HFFc6 (cell line): ENCODE measurements at places on chromosomes 12 and 14.
A peak's percentile ranks its signal among the peaks of the same experiment; 100 is the strongest.

DNA sequence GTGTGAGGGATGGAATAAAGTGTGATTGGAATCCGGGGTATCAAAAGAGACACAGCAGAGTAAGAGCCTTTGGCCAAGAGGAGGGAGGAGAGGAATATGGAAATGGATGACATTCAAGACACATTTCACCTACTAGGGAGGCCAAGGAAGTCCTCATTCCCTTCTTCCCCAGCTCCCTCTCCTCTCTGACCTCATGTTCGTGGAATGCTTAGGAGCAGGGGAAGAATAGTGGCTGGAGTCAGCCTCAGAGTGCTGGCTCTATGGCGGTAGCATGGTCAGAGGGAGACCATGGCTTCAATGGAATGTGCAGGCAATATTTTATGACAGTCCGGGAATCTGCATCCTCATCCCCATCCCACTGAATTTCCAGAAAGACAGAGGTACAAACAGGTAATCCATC lies 196.6 kb downstream of the EGLN3 start:
- DNase-seq = peak; percentile 38

- no peak for DNase-seq
Measured at GRCh38 chr14:103312006-103312635, 21.9 kb upstream of the EIF5 start.

DNA sequence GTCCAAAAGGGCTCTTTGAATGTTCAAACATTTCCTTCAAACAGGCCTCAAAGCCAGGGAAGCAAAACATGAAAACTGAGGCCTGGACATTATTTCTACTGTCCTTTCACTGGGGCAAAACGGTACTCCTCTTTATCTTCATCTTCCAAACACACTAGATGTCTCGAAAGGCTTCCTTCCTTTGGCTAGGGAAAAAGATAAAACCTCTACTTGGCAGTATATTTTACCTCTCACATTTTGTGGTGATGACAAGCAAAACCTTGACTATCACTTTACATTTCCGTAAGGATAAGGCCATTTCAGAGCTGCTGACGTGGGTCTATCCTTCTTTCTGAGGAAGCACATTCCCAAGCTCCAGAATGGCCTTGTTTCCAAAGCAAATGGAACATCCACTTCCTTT lies 9.9 kb downstream of the STAB2 start:
- no peak for DNase-seq

DNA sequence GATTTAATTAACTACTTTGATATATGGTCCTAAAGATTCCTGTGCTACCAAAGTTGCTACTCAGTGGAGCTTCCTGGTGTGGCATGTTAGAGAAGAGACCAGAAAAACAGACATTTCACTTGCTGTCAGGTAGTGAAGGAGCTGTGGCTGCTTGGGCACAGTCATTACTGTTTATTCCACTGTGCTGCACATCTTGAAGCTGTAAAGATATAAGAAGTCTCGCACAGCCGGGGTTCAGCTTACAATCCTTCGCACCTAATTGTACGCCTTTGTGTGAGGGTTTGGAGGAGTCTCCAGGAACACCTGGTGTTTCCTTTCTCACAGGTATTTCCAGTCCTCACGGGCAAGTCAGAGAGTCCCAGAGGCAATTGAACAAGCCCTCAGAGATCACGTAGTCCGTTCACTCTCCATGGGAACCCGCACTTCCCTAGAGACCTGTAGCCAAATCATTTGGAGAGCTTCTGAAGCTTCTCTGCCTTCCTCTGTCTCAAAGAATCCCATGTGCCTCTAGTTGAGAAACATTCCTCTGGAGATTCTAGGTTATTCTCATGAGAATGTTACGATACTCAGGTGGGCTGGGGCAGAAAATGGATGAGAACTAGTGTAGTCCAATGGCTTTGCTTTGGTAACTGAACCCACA lies 4.1 kb downstream of the EVL start:
- no peak for DNase-seq

GRCh38 chr12:98373025-98373554 lies 142.3 kb upstream of the TMPO start:
- peak; percentile 52 for DNase-seq

GRCh38 chr12:19440019-19440858 lies 947 bp downstream of the AEBP2 start:
- no peak for DNase-seq

DNA sequence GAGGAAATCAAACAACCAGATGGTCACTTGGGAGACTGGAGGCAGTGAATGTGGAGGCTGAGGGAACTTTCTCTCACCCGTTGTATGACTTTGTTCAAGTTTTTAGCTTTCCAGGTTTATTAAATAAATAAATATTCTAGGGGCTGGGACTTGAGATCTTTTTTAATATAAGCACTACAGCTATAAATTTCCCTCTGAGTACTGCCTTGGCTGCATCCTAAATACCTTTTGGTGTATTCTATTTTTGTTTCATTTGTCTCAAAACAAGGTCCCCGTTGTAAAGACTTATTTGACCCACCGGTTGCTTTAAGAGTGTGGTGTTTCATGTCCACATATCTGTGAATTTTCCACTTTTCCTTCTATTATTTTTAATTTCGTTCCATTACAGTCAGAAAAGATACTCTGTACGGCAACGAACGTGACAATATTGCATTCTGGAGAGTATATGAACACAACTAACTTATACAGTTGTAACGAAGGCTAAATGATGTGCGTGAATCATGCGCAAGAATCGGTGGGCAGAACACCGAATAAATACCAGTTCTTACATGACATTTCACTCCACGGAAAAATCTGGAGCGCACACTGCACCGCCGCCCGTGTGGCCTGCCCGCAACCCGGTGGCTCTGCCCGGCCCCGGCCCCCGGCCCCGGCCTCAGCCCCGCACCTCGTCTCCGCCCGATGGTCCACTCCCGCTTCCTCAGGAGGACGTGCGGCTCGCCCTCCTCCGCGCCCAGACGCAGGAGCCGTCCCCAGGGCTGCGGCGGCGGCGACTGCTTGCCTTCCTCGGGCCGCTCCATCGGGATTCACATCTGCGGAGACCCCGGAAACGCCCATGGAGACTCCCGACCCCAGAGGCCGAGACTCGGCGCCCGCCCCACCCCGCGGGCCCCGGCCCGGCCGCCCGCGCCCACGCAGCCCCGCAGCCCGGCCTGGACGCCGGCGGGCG lies 602 bp downstream of the CHFR start:
- no peak for DNase-seq

GRCh38 chr14:75126679-75127473 lies at the start of gene NEK9:
TSS of gene NEK9 (minus strand) at chr14:75127048. CDS start at chr14:75126921, 127 bp downstream.
- DNase-seq = peak; percentile 82

DNA sequence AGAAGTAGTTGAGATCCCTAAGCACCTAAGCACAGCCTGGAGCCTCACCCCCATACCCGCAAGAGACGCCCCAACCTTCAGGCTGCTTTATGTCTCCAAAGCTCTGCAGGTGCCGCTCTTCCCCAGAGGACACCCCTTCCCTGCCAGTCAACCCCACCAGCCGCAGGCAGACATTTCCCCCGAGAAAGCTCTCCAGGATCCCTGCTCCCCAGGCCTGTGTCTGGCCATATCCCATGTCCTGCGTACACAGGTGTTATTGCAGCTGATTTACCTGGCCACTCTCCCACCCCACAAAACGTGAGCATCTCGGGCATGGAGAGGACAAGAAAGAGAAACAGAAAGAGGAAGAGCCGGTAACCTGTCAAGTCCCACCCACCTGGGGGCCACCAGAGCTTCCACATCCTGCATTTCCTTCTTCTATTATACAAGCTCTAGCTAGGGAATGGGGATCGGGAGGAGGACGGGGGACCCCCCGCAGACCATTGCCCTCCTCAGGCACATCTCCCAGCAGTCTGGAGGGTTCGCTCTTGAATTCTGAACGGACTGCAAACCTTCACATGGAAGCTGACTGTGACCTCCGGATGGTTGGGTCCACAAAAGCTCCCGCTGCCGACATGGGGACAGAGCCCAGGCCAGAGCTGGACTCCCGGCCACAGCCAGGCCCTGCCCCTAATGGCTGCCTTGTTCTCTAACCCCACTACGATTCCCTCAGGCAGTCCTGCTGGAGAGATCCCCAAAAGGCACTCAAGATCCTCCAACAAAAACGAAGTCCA lies 17.6 kb downstream of the CCDC88C start:
- no peak for DNase-seq

- no peak for DNase-seq
Measured at GRCh38 chr12:131231032-131231980, 277.6 kb downstream of the ADGRD1 start.

DNA sequence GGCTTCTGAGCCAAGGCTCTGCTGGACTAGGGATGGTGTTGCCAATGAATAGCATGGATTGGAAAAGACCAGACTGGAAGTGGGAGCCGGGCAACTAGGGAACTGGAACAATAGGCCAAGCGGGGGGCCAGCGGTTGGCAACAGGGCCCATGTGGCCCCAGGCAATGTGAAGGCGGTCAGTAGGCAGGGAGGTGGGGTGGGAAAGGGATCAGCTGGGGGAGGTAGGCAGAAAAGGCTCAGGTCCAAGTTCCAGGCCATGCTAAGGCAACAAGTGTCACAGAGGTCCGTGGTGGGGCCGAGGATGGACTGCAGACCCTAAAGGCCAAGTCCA lies 14.9 kb upstream of the MLXIP start:
- no peak for DNase-seq

- DNase-seq = no peak
Measured at GRCh38 chr12:13404111-13404628, 207.6 kb downstream of the EMP1 start.

- DNase-seq = no peak
Measured at GRCh38 chr12:122960193-122960569, 6.1 kb downstream of the ABCB9 start.

- DNase-seq = no peak
Measured at GRCh38 chr14:104220215-104221070, 82.1 kb downstream of the KIF26A start.

DNA sequence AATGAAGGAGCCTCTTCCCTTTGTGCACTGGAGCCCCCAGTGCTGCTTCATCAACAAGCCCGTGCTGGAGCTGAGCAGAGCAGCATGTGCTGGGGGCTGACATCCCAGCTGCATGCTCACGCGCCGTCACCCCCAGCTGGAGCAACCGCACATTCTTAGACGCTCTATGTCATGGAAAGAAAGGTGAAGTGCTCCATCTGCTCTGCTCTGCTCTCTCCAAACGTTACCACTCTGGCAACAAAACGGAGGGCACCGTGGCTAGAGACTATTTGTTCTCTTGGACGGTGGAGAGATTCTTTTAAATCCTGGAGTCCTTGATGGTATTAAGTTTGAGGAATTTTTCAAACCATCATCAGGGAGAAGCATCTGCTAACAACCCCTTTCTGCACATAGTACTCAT lies 208.4 kb downstream of the C12orf75 start:
- DNase-seq = peak; percentile 15

GRCh38 chr12:5186715-5187114 lies 143.0 kb downstream of the KCNA5 start:
- DNase-seq = no peak

GRCh38 chr12:21337959-21338744 lies 3.4 kb upstream of the SLCO1A2 start:
- DNase-seq = no peak

- no peak for DNase-seq
Measured at GRCh38 chr14:45716572-45716971, 463.6 kb upstream of the MIS18BP1 start.

DNA sequence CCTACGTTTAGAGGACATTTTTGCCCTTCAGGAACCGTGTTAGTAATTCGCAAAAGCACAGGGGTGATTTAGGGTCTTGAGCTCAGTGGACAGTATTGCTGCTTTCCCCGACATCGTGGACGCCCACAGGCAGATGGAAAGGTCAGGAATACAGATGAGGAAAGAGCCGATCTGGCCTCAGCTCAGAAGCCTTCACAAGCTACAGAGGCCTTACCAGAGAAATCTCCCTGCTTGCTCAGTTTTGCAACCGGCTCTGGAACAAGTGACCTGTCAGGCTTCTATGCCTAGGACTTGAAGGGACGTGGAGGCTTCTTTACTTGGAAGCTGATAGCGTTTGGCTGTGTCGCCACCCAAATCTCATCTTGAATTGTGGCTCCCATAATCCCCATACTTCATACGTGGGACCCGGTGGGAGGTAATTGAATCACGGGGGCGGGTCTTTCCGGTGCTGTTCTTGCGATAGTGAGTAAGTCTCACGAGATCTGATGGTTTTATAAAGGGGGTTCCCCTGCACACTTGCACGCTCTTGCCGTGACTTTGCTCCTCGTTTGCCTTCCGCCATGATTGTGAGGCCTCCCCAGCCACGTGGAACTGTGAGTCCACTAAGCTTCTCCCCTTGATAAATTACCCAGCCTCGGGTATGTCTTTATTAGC lies 332.5 kb downstream of the MED13L start:
- no peak for DNase-seq

GRCh38 chr14:31561155-31561846 lies at the start of gene NUBPL:
TSS of gene NUBPL (plus strand) at chr14:31561404. CDS start at chr14:31561440, 36 bp downstream.
- peak; percentile 95 for DNase-seq

DNA sequence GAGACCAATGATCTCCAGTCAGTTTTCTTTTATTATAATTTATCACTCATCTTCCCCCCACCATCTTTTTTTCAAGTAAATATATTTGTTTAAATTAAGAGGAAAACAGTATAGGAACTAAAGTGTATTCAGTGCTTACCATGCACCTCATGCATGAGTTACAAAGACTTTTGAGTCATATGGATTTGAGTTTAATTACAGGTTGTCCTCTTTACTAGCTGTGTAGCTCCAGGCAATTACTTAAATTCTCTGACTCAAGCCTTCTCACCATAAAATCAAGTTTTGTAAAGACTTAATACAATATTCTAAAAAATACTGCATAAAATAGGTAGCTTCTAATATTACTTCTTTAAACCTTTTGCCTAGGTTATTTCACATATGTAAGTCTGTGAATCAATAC lies 251.3 kb downstream of the SLC16A7 start:
- DNase-seq = no peak

GRCh38 chr14:24334431-24335291 lies at the start of gene ADCY4:
TSS of gene ADCY4 (minus strand) at chr14:24335071. CDS start at chr14:24334652, 419 bp downstream.
- DNase-seq = no peak
